ENCODE measurements at places on chromosomes 12 and 14.

GRCh38 chr12:114409852-114410600 is 4.1 kb upstream of the TBX5 start:
- DNase-seq = no peak

DNA sequence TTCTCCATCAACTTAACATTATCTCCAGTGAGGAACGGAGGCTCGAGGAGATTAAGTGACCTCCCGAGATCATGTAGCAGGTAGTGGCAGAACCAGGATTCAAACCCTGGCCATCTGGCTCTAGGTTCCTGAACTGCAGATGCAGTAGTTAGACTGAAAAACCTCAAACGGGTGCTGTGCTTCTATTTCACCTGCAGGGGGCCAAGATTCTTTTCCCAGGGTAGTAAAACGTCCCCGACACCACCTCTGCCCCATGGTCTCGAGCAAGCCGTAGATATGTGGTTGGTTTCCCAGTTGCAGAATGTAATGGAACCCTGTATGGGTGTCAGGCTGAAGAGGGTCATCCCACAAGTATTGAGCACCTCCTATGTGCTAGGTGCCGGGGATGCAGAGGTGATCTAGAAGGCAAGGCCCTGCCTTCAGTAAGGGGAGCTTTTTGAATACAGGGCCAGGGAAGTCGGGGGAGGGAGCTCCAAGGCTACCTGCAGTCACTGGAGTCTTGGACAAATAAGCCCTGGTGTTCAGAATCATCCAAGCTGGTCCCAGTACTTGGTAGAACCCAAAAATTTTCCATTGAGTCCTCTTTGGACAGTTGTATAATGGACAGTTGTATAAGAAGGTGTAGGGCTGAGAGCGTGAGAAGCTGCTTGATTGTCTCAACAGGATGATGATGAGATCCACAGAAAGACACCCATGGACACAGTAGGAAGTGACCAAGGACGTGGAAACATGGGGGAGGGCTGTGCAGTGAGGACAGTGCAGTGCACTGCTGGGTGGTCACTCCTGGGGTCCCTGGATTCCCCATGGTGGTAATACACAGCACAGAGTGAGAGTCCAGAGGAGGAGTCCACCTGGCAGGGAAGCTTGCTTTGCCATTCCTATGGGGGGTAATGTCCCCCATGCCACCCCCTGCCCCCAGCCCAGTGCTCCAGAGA is 197.2 kb downstream of the CHST11 start:
- DNase-seq = no peak

- DNase-seq = no peak
These were observed 62.0 kb upstream of the CSRP2 start for GRCh38 chr12:76940671-76941445.

GRCh38 chr14:87081004-87081403 is 912.0 kb downstream of the GALC start:
- no peak for DNase-seq

DNA sequence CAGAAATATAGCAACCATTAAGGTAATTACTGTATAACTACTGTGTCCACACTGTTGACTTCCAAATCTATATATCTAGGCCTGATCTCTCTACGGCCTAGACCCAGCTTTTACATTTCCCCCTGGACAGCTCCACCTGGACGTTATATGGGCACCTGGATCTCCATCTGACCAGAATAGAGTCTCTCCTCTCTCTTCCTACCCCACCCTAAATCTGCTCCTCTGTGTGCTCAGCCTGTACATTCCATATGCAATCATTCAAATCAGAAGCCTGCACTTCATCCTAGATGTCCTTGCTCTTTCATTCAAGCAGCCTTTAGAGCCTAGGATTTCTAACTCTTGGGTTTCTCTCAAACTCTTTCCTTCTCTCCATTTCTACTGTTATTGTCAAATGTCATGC is 255.0 kb downstream of the PAX9 start:
- no peak for DNase-seq

DNA sequence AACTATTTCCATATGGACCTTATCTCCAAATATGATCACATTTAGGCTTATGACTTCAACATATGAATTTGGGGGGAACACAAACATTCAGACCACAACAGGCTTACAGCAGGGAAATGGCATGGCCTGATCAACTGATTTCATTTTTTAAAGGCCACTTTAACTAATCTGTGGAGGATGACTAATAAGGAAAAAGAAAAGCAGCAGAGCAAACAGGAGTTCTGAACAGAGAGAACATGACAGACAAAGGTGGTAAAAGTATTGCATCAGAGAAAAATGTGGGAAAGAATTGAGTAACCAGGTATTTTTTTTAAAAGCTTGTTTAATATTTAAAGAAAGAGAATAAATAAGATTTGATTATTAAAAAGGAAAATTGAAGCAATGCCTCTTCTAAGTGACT is 366.1 kb upstream of the TMPO start:
- no peak for DNase-seq

DNA sequence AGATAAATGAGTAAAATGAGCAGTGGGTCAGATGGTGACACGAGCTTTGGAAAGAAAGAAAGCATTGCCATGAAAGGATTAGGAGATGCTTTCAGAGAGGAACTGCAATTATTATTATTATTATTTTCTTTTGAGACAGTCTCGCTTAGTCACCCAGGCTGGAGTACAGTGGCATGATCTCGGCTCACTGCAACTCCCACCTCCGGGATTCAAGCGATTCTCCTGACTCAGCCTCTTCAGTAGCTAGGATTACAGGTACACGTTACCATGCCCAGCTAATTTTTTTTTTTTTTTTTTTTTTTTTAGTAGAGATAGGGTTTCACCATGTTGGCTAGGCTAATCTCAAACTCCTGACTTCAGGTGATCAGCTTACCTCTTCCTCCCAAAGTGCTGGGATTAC is 77.4 kb downstream of the ST8SIA1 start:
- no peak for DNase-seq

GRCh38 chr12:86526060-86526595 is 269.9 kb upstream of the MGAT4C start:
- no peak for DNase-seq

DNA sequence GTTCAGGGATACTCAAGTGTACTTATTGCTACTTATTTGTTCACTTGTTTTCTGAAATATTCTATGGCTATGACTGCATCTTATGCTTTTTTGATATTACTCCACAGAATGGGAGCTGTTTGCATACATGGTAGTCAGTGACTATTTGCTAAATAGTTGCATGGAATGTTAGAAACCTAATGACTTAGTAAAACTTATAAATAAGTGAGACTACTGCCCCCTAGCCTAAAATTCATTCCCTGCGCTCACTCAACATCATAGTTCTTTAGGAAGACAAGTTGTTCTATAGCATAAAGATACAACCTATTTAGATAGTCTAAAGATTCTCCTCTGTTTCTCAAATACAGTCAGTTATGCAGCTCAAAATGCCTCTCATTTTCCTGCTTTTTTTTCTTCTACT is 305.5 kb downstream of the CEP128 start:
- no peak for DNase-seq

DNA sequence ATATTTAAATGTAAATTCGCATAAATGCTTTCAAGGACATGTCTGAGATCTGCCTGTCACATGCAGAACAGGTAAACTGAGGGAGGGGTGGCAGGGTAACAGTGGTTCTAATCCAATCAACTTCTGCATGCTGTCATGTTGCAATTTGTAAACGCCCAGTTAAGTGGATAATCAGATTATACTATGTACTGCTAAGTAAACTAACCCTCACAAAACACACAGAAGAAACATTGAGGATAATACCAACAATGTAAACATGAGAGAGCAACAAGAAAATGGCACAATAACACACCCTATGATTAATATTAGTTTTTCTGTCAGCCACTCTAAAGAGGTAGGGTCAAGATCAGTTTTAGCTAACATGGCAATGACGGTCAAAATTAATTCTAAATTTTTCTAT is 123.7 kb downstream of the KIF21A start:
- no peak for DNase-seq

DNA sequence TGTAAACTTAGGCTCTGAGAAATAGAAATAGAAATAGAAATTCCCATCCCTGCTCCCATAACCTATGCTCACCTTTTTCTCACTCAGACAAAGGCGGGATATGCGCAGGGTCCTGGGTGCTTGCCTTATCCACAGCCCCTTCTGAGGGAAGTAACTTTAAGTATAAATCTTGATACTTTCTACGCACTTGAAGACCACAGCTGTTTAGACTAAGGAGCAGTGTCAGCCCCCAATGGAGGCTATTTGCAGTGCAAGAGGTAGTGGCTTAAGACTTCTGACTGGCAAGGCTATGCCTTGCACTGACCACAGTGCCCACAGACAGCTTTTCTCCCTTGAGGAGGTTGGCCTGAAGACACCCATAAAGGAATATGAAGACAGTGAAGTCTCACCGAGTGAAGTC is 35.2 kb downstream of the ASCL1 start:
- DNase-seq = no peak
